H1 (cell line): ENCODE measurements at places on chromosomes 7 and 10. TPM values are rescaled to one million over a fixed set of nuclear protein-coding genes. Genes with fewer than 3 reads are reported as not detected.

CALML3 gene
- total RNA-seq: not detected in 2 replicates

CALHM1 gene
- total RNA-seq: 0.34 TPM in 1 of 2 replicates, not detected in the other

EIF4EBP2 gene
- total RNA-seq: 138 and 144 TPM in 2 replicates

MRPS24 gene
- 132 and 133 TPM in 2 replicates for total RNA-seq

CHST15 gene
- 9.1 and 9.4 TPM in 2 replicates for total RNA-seq

LRIT1 gene
- total RNA-seq: not detected in 2 replicates

- no peak overlapping the region for H3K4me3 ChIP-seq
- no peak for DNase-seq
- H3K36me3 ChIP-seq: peaks cover 40% of the 10 kb centered on the region
- no peak overlapping the region for H3K27ac ChIP-seq
- no peaks in the 10 kb centered on the region for H3K27me3 ChIP-seq
Measured at GRCh38 chr7:12369756-12370155, 33.9 kb downstream of the VWDE start.

DNA sequence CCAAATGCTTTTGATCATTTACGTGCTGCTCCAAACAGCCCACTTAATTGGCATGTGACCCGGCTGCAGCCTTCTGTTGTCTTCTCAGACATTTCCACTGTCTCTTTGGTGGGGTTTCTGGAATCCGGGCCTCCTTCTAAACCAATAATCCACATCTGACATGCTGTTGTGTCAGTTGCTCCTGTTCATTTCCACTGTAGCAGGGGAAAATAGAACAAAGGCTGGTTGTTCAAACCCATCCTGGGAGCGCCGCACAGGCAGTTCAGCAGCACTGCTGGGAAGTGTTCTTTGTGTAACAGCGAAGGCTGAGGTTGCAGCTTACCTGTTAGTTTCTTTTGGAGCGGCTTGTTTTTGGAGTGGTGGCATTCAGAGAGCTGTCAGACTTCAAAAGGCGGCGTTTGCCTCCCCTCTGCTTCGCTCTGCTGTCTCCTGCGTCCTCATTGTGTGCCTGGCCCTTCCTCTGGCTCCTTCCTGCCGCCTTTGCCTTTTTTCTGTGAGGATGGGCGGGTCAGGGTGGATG lies 149.4 kb downstream of the SNX10 start:
- H3K27ac ChIP-seq: no peak overlapping the region
- no peak overlapping the region for H3K4me3 ChIP-seq
- no peaks in the 10 kb centered on the region for H3K27me3 ChIP-seq
- peaks cover 8% of the 10 kb centered on the region; the same call in 1 of the 2 replicates for H3K4me1 ChIP-seq
- DNase-seq: no peak

DNA sequence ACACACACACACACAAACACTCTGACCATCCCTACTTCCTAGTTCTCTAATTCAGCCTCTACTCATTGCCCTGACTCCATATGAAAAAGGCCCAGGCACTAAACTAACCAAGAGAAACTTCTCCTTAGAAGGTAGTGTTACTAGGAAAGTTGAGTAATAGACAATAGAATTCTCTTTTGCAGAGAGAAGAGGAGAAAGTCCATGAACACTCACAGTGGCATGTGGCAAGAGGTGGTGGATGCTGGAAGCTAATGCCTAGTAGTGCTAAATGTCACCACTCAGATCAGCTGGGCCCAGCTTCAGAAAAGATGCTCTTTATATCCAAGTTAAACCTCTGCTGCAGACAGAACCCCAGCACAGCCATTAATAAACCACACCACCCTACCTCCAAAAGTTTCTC lies 58.2 kb downstream of the SORBS1 start:
- H3K4me1 ChIP-seq: peaks cover 9% of the 10 kb centered on the region
- no peak overlapping the region for H3K4me3 ChIP-seq
- H3K27me3 ChIP-seq: no peaks in the 10 kb centered on the region
- H3K36me3 ChIP-seq: no peaks in the 10 kb centered on the region
- DNase-seq: no peak

DNA sequence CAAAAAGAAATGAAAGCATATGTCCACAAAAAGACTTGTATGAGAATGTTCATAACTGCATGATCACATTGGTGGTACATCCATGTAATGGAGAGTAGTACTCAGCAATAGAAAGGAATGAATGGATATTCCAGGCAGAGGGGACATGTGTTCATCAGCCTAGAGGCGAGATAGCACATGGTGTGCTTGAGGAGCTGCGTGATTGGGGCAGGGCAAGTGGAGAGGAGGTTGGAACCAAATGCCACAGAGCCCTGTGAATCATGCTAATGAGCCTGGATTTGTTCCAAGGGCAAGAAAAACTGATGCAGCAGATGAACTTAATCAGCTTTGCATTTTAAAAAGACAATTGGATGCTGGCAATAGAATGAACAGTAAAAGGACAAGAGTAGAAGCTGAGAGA lies 73.3 kb downstream of the C10orf90 start:
- no peak overlapping the region for H3K27ac ChIP-seq
- H3K27me3 ChIP-seq: no peaks in the 10 kb centered on the region
- peaks cover 6% of the 10 kb centered on the region for H3K4me1 ChIP-seq

- H3K36me3 ChIP-seq: no peaks in the 10 kb centered on the region
- no peaks in the 10 kb centered on the region for H3K4me1 ChIP-seq
- DNase-seq: no peak
- no peak overlapping the region for H3K27ac ChIP-seq
- H3K27me3 ChIP-seq: no peaks in the 10 kb centered on the region
Measured at GRCh38 chr10:62182595-62182994, 86.0 kb downstream of the RTKN2 start.

DNA sequence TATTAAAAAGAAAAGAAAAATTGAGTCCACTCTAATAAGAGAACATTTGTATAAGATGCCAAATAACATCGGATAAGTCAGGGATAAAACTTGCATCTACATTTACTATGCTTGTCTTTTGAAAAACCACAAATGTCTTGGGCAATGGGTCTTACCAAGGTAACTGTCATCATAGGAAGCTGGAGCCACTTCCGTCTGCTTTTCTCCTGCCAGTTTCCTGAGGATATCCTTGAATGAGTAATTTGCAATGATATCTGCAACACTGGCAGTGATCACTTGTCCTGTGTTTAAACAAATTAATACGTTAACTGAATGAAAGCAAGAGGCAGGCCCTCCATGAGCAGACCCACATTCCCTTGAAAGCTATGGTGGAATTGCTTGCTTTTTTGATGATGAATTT lies 47.3 kb downstream of the ITGA8 start:
- no peaks in the 10 kb centered on the region for H3K36me3 ChIP-seq
- H3K4me1 ChIP-seq: no peaks in the 10 kb centered on the region
- no peaks in the 10 kb centered on the region for H3K27me3 ChIP-seq

GRCh38 chr7:81488210-81488609 lies 281.6 kb downstream of the HGF start:
- no peaks in the 10 kb centered on the region for H3K36me3 ChIP-seq
- H3K27ac ChIP-seq: no peak overlapping the region
- no peaks in the 10 kb centered on the region for H3K4me1 ChIP-seq
- H3K27me3 ChIP-seq: no peaks in the 10 kb centered on the region
- no peak overlapping the region for H3K4me3 ChIP-seq

DNA sequence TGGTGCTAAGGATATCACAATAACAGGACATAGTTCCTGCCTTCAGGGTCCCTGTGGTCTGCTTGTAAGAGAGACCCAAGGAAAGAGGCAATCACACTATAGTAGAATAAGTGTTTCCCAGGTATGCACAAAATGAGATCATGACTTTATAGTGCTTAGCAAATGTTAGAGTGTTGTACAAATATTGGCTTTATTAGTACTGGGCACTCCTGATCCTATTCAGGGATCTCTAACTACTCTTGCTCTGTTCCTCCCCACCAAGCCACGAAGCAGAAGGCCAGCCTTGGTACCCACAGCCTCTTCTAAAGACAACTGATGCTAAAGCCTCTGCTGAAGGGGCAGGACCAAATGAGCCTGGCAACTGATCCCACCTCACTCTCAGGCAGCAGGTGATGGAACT lies 75.1 kb downstream of the HERPUD2 start:
- H3K4me3 ChIP-seq: no peak overlapping the region
- no peak for DNase-seq
- no peak overlapping the region for H3K27ac ChIP-seq
- H3K36me3 ChIP-seq: no peaks in the 10 kb centered on the region
- no peaks in the 10 kb centered on the region for H3K27me3 ChIP-seq
- H3K4me1 ChIP-seq: no peaks in the 10 kb centered on the region; the same call in 1 of the 2 replicates

- H3K4me1 ChIP-seq: no peaks in the 10 kb centered on the region
- no peaks in the 10 kb centered on the region for H3K27me3 ChIP-seq
- H3K36me3 ChIP-seq: no peaks in the 10 kb centered on the region
- no peak for DNase-seq
Measured at GRCh38 chr7:2971914-2972834, 71.5 kb downstream of the CARD11 start.

DNA sequence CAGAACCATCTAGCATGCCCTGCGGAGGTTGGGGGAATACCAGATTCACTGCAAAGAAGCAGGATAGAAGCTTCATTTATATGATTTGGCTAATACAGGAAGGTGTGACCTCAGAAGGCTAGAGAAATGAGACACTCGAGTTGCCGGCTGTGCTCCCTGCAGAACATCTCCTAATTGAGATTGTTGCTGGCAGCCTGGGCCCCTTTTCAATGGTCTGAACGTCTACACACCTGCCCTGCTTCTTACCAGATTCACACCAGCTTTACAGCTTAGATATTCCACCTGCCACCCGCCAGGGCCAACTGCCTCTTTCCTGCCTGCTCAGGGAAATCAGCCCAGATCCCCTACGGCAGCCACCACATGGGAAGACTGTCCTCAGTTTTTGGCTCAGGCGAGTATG lies 475.3 kb upstream of the AUTS2 start:
- DNase-seq: no peak
- no peaks in the 10 kb centered on the region for H3K36me3 ChIP-seq
- H3K27me3 ChIP-seq: no peaks in the 10 kb centered on the region
- H3K4me1 ChIP-seq: no peaks in the 10 kb centered on the region
- no peak overlapping the region for H3K4me3 ChIP-seq

GRCh38 chr10:70380350-70381135 lies 1.9 kb downstream of the LRRC20 start:
- no peak for DNase-seq
- H3K36me3 ChIP-seq: no peaks in the 10 kb centered on the region
- no peaks in the 10 kb centered on the region for H3K4me1 ChIP-seq
- H3K27me3 ChIP-seq: peaks cover 14% of the 10 kb centered on the region
- H3K27ac ChIP-seq: no peak overlapping the region
- no peak overlapping the region for H3K4me3 ChIP-seq

DNA sequence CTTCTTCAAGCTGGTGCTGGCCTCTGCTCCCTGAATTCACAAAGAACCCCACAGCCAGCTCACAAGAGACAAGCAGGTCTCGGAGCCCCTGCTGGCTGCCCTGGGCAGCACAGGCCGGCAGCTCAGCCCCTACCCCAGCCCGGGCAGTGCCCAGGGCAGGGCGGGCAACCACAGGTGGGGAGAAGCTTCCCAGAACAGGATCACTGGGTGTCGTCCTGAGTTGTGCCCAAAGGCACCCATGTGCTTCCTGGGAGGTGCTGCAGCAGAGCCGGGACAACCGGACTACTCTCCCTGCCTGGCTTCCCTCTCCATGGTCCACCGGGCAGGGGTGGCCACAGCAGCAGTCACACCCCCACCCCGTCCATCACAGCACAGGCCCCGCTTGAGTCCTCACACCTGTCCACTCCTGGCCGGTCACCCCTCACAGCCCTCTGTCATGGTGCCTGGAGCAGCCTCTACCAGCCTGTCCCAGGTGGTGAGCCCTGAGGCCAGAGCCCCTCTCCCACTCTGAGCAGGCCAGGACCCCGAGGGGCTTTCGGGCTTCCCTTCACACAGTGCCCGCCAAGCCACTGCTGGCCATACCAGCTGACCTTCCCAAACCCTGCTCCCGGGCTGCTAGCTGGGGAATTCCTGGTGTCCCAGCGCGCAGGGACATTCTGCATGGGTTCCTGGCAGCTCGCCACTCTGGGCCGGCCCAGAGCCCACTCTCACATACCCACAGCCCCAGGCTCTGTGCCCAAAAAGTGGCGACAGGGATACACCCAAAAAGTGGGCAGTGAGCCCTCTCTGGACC lies 3.1 kb downstream of the RASGEF1A start:
- peaks cover 12% of the 10 kb centered on the region for H3K4me1 ChIP-seq
- no peaks in the 10 kb centered on the region for H3K36me3 ChIP-seq
- H3K4me3 ChIP-seq: no peak overlapping the region
- peak; percentile 55 for DNase-seq
- no peak overlapping the region for H3K27ac ChIP-seq

- no peaks in the 10 kb centered on the region for H3K4me1 ChIP-seq
- DNase-seq: no peak
- H3K4me3 ChIP-seq: no peak overlapping the region
- H3K27me3 ChIP-seq: no peaks in the 10 kb centered on the region
Measured at GRCh38 chr10:118531105-118531852, 64.2 kb downstream of the PRLHR start.

DNA sequence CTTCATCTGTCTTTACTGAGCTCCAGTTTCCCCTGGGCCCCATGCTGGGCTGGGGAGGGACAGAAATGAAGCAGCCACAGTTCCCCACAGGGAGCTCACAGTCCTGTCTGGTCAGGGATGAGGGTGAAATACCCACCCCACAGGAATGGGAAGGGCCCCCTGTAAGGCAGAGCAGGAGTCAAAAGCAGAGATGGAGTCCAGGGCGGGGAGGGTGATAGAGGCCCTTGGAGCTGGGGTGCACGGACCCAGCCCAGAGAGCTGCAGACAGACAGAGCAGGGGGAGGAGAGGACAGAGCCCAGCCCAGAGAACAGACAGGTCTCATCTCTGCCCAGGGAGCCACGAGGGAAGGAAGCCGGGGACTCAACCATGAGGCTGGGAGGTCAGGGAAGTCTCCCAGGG lies 34.9 kb upstream of the ZNF488 start:
- H3K36me3 ChIP-seq: no peaks in the 10 kb centered on the region
- no peak overlapping the region for H3K27ac ChIP-seq
- no peak overlapping the region for H3K4me3 ChIP-seq

DNA sequence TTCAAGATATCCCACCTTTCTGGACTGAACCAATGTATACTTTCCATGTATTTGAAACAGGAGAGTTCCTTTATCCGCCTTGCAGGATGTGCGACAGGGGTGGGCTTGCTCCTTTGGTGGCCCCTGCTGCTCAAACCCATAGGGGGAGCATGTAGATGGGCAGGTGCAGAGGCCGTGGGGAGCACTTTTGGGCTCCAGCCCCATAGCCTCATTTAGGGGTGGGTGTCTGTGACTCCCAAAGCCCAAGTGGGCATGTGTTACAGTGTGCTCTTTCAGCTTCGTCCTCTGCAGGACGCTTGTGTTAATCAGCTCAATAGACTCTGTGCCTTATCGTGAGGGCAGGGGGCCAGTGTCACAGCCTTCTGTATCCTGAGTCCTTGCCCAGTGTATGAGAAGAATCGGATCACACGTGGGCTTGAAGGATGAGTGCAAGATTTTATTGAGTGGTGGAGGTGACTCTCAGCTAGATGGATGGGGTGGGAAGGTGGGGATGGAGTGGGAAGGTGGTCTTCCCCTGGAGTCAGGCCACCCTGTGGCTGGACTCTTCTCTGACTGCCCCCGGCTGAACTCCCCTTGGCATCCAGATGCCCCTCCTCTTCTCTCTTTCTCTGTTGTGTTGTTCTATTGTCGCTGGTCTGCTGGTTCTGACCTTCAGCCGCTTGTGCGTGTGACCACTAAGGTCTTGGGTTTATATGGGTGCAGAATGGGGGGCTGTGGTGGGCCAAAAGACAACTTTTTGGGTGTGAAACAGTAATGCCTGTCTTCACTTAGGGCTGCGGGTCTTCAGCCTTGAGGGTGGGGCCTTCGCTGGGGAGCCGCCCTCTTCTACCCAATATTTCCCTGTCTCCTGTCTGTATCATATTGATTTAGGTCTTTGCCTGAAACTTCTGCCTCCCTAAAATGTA lies 262.2 kb downstream of the GLRX3 start:
- H3K36me3 ChIP-seq: no peaks in the 10 kb centered on the region
- no peak for DNase-seq
- no peak overlapping the region for H3K4me3 ChIP-seq

- no peak overlapping the region for H3K4me3 ChIP-seq
- no peaks in the 10 kb centered on the region for H3K4me1 ChIP-seq
- no peak overlapping the region for H3K27ac ChIP-seq
- no peaks in the 10 kb centered on the region for H3K36me3 ChIP-seq
- DNase-seq: no peak
Measured at GRCh38 chr7:115951547-115951946, 79.0 kb downstream of the TFEC start.
